K562 (cell line): ENCODE measurements at places on chromosomes 1 and 21.
A peak's percentile ranks its signal among the peaks of the same experiment; 100 is the strongest.

DNA sequence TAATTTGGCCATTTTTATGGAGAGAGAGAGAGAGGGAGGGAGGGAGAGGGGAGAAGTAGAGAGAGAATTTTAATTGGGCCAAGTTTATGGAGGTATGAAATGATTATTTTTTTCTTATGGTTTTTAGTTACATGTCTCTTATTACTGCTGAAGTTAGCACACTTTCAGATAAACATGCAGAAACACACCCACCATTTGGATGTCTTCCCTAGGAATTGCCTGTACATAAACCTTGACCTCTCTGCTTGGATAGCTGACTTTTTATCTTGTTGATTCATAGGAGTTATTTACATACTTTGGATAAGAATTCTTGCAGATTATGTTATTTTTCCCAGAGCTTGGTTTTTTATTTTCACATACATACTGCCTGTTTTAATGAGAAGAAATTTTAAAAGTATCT lies 310.2 kb upstream of the ADAMTS5 start:
- DNase-seq: no peak

GRCh38 chr1:228364068-228364705 lies 42.4 kb downstream of the TRIM11 start:
- DNase-seq: no peak

DNA sequence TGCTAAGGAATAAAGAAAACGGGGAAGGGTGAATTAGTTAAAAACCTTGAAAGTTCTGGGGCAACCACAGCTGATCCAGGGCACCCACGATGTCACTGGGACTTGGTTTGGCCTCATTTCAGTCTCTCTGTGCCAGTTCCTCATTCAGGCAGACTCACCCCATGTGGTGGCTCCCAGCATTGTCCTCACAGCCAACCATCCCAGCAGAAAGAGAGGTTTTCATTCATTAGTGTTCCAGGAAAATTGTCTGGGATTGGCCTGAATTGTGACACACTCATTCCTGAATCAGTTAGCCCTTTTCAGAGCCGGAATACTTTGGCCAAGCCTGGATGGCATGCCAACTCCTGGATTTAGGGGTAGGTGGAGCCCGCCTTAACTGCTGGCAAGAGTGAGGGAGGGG lies 367.7 kb downstream of the PRDM2 start:
- no peak for DNase-seq

- no peak for DNase-seq
Observed at GRCh38 chr1:55214934-55215193, 300 bp downstream of the USP24 start.

DNA sequence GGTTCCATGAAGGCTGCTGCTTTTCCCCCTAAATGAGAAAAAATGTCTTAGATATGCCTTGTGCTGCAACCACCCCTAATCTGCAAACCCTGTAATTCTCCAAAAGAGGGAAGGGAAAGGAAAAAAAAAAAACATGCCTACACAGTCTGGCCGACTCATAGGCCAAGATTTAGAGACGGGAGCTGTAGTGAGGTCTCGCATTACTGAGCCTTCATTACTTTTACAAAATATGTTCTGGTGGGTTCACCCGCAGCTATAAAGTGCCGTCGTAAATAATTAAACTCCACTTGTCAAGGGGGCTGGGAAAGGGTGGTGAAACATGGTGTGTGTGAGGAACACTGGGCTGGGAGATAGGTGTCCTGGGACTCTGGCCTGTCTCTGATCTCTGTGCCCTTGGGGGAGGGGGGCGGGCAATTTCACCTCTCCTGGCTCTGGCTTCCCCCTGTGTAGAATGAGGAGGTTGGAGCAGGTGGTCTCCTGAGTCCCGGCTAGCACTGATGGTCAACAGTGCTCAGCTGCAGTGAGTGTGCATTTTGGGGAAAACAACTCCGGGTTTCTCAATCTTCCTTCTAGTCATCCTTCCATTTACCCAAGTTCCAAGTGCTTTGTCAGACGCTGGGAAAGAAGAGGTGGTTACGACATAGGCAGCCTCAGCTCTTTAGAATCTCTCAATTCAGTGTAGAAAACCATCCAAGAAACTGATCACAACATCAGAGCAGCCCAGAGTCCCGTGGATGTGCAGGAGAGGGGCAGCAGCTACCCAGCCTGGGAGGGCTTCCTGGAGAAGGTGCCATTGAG lies 82.3 kb downstream of the ACTL8 start:
- no peak for DNase-seq

- DNase-seq: no peak
Observed at GRCh38 chr1:179151908-179152682, 70.2 kb downstream of the TOR3A start.

- DNase-seq: peak; percentile 83
Observed at GRCh38 chr1:8858888-8859706, 19.4 kb downstream of the ENO1 start.

GRCh38 chr1:119330466-119331189 lies 38.0 kb upstream of the HAO2 start:
- DNase-seq: no peak

GRCh38 chr1:66294707-66295370 lies 239.1 kb upstream of the SGIP1 start:
- DNase-seq: no peak

- no peak for DNase-seq
Observed at GRCh38 chr1:226846786-226847185, 23.6 kb upstream of the PSEN2 start.

DNA sequence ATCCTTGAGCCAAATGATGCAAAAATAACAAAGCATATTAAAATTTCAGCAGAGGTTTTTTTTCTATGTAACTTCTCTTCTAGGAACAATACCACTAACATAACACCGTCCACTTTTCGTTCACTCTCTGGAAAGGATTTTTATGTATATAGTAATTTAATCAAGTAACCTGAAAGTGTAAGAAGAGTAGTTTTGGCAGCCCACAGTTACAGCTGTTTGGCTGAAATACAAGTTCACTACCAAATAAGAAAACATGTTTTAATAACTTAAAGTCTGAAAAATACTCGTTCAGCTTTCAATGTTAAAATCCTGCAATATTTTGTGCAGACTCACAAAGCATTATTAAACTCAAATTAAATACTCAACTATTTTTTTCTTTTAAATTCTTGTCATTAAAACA lies 896.8 kb upstream of the ADGRL4 start:
- no peak for DNase-seq

DNA sequence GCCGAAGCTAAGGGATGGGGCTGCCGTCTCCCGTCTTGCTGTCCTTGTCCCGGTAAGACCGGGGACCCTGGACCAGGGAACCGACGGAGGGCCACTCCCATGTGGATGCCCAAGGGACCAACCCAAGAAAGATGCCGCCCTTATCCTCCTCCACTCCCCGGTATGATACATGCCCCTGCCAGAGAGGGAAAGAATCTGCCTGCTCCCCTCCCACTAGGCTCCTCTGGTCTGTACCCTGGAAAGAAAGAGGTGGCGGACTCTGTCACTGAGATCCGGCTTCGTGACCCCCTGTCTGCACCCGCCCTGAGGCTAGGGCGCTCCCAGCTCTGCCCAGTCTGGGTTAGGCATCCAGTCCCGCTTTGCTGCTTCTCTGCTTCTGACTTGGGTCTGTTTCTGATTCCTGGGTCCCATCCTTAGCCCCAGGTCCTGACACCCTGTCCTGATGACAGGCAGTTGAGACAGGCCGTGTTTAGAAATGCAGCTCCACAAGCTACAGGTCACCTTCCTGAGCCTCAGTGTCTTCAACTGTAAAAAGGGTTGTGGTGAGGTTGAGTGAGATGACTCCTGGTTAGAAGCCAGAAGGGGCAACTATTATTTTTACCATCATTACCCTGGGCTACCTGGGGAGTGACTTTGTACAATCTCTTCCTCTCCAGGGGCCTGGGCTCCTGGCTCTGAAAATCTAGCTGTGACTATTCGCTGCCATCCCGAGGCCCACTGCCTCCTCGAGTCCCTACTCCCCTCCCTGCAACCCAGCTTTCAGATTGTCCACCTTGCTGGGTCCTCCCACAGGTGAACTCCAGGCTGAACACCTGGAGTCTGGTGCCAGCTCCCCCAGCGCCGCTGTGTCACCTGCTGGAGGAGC lies 3.7 kb downstream of the MATN1 start:
- no peak for DNase-seq

DNA sequence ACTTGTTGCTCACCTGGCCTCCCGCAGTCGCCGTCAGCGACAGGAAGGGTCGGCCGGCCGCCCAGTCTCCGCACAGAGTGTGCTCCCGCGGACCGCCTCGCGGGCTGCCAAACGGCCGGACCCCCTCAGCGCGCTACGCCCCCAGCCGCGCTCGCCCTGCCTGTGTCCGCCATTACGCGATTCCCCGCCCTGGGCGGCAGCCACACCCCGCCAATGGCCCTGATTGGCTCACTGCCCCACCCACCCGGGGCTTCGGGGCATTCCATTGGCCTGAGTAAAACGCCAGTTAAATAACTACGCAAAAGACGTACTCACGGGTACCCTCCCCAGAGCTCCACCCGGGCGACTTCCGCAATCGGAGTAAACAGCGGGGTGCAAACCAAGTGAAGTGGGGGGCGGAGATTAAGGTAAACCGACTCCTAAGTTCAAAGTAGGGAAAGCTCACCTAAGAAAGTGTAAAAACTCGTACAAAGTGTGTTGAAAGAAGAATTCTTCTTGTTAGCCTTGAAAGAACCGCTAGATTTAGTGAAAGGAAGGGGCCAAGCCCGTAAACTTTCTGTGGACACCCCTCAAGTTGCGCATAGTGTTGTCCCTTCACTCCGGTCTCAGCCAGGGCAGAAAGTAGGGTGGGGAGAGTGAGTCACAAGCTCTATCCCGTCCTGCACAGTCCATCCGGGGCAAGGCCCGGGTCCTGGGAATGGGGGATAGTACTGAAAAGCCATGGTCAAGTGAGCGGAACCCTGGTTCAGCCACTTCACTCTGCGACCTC lies at the start of gene WASF2:
Gene WASF2 (minus strand): TSS at position 195 of the 769 bp plus-strand sequence. CDS start 61,277 bp downstream, outside the sequence.
- peak; percentile 98 for DNase-seq

- DNase-seq: peak; percentile 68
Observed at GRCh38 chr1:241639623-241640148, 483 bp downstream of the CHML start.

- DNase-seq: no peak
Observed at GRCh38 chr1:209585197-209585596, 1.7 kb downstream of the CAMK1G start.

DNA sequence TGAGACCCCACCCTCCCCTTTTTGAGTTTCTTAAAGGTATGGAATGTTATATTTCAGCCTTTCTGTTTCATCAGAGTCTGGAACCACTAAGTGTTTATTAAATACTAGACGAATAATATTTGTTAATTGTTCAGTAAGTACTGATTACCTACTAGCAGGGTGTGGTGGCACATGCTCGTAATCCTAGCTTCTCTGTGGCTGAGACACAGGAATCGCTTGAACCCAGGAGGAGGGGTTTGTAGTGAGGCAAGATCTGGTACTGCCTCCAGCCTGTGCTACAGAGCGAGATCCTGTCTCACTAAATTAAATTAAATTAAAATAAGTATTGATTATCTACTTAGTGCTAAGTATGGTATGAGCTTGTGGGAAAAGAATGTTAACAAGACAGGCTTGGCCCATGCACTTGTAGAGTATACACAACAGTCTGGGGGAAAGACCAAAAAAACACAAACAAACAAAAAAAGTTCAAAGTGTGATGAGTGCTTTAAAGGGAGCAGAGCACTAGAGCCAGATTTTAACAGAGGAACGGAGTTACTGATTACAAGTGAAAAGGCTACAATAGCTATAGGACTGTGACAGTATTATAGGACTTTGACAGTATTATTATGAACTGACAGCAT lies 2.4 kb downstream of the CEPT1 start:
- peak; percentile 26 for DNase-seq

- DNase-seq: no peak
Observed at GRCh38 chr1:225422031-225422605, 5.7 kb downstream of the LBR start.

DNA sequence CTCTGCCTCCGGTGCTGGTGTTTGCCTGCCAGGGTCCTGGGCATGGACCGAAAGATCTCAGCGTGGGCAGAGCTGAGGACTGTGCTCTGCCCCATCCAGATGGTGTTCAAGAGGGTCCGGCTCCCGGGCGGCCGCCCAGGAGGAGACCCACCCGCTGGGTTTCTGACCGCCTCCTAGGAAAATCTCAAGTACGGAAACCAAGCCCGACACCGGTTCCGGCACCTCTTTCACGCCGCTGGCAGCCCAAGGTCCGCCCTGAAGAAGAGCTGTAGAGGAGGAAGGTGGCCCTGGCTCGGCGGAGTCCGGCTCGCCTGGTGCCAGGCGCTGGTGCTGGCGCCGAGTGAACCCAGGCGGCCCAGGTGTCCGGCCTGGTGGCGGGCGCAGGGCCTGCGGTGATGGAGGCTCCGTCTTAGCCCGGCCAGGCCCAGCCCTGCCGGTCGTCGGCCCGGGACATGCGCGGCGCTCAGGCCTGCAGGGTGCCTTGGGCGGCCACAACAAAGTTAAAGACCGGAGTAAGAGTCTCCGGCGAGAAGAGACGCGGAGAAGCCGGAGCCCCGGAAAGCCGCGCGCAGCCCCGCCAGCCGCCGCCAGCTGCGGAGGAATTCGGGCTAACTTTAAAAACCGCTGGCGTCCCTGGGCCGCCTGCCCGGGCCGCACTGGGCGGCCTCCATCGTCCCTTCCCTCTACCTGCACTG lies 1.5 kb downstream of the GRIK3 start:
- no peak for DNase-seq

DNA sequence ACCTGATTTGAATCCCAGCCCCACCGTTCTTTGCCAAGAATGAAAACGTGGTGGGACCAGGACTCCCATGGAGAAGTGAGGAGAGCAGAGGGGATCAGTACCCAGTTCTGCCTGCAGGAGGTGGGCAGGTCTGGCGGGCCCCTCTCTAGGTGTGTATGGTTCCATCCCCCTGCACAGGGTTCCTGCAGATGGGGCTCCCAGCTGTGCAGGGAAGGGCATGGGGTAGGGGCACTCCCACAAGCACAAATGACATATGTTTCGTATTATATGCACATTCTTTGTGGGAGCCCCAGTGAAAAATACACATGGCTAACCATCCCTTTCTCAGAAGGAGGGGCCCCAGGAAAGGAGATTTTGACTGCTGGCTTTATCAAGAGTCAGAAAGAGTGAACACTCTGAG lies 144.6 kb downstream of the PLPP3 start:
- DNase-seq: no peak

- DNase-seq: no peak
Observed at GRCh38 chr1:160222546-160222945, 17.4 kb downstream of the PEA15 start.

DNA sequence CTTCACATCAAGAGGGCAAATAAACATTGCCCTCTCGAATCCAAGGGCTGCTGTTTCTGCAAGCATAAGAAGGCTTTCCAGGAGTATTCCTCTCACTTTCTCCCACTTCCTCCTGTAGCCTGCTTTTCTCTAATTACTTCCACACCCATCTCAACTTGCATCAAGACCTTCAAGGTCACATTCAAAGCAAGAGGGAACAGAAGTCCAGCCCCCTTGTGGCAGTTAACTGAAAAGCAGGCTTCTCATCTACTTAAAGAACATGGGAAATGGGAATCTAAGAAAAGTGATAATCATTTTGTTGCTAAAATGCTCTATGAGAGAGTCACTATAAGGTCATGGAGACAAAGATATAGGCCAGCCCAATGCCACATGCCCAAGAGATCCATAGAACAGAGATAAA lies 874.4 kb downstream of the KCNT2 start:
- no peak for DNase-seq

- DNase-seq: no peak
Observed at GRCh38 chr21:41438425-41439113, 12.5 kb downstream of the MX1 start.

- no peak for DNase-seq
Observed at GRCh38 chr21:32330784-32331311, 32.2 kb downstream of the MRAP start.
